ENCODE measurements at places on chromosomes 1 and 21.

- no peak for DNase-seq
These were observed 49.1 kb upstream of the CTPS1 start for GRCh38 chr1:40930174-40930964.

DNA sequence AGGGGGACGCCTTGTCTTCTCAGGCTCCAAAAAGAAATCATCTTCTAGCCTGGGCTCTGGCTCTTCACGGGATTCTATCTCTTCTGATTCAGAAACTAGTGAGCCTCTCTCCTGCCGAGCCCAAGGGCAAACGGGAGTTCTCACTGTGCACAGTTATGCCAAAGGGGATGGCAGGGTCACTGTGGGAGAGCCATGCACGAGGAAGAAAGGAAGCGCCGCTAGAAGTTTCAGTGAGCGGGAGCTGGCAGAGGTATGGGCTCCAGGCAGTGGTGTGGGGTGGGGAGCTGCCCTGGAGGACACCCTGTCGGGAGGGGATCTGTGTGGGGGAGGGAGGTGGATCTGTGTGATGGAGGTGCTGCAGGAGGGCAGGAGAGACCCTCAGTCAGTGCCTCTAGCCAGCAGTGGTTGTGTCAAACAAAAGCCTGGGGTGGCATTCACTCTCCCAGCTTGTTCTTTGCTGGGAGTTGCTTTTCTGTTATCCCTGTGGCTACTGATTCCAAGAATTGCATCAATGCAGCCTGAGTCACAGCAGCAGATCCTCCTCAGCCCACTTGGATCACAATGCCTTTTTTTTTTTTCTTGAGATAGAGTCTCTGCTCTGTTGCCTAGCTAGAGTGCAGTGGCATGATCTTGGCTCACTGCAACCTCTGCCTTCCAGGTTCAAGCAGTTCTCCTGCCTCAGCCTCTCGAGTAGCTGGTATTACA, 21.8 kb downstream of the KDM4A start:
- no peak for DNase-seq

DNA sequence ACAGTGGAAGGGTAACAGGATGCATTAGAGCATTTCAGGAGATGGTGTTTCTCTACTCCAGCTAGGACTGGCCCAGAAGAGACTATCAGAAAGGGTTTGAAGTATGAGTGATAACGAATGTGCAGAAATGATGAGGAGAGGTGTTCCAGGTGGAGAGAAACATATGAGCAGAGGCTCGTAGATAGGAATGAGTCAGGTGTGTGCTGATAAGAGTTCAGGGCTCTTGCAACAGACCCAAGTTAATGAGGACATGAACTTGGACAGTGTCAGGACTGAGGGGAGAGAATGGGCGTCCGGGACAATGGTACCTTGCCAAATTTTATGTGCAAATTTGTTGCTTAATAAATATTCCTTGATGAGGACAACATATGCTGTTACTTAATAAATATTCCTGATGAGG, 183.9 kb upstream of the NFIA start:
- DNase-seq: no peak

DNA sequence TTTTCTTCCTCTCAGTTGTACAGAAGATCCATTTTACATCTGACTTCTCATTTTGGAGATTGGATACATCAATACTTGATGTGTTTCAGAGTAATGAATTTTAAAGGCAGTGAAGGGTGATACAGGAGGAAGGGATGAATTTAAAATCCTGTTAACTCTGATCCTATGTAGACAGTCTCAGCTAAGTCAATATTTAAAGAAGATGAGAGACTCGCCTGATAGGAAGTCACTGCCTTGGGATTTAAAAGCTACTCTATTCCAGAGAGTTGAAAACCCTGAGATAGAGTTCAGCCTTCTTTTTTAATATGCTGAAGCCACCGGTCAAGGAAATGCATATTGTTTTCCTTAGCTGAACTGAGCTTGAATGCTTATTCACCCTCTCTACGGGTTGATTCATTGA, 42.7 kb downstream of the HUNK start:
- no peak for DNase-seq

DNA sequence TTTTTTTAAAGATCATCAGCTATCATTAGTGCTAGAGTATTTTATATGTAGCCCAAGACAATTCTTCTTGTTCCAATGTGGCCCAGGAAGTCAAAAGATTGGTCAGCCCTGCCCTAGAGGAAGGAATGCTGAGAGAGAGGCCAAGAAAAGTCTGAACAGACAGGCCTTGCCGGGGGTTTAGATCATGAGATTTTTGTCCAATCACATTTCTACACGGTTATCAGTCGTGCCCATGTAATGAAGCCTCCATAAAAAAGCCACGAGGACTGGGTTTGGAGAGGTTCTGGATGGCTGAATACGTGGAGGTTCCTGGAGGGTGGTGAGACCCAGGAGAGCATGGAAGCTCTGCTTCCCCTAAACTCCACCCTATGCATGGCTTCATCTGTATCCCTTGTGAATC, 24.3 kb upstream of the ENO1 start:
- no peak for DNase-seq

GRCh38 chr1:71783071-71783470, 499.3 kb downstream of the NEGR1 start:
- no peak for DNase-seq

DNA sequence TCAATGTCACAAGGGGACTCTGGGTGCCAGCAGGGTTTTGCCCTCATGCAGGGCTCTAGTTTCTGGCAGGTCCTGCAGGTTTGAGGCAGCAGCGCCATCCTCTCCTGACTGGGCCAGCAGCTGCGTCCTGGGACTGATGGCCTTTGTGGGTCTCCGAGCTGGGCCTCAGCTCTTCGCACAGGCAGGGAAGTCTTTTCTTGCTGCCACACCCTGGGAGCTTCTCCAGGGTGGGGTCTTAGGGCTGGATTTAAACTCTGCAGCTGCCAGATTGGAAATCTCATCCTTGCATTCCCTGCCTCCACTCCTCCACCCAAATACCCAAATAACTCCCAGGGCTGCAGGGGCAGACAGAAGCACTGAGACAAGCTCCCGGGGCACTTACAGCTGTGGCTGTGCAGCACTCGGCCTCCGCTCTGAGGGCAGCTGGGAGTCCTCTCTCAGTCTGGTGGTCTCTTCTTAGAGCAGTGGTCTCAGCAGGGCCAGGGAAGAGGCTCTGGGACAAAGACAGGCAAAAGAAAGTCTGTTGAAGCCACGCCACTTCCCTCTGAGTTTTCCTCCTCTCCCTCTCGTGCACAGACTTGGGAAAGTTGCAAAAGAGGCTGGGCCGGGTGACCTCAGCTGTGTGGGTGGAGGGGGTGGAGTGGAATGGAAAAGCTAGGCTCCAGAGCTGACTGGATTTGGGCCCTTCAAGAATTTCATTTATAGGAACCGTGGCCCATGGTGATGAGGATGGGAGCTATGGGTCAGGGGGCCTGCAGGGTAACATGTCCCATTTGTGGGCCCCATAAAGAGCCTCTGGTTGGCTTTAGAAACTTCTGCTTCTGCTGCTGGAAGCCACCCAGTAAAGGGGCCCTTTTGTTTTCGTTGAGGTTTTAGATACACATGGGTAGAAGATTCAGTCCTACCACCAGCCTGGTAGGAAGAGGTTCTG, at the start of gene RAB7B:
TSS of gene RAB7B (minus strand) at position 525 of the 931 bp plus-strand sequence. CDS start 9,260 bp downstream, outside the sequence.
- no peak for DNase-seq

- no peak for DNase-seq
These were observed 82.2 kb downstream of the SPSB1 start for GRCh38 chr1:9374748-9375341.
